ENCODE measurements at places on chromosomes 6 and 20. TPM values are rescaled to one million over a fixed set of nuclear protein-coding genes. Genes with fewer than 3 reads are reported as not detected.

GRCh38 chr6:62775427-62776022, 435.7 kb upstream of the FKBP1C start:
- DNase-seq = no peak
- H3K27me3 ChIP-seq = no peaks in the 10 kb centered on the region
- no peaks in the 10 kb centered on the region for H3K36me3 ChIP-seq
- no peak overlapping the region for H3K4me3 ChIP-seq
- H3K27ac ChIP-seq = no peak overlapping the region
- H3K4me1 ChIP-seq = no peaks in the 10 kb centered on the region

Gene SESN1
- total RNA-seq = 23.3 TPM

GRCh38 chr6:21026576-21027273, 492.5 kb downstream of the CDKAL1 start:
- no peak overlapping the region for H3K27ac ChIP-seq
- H3K4me1 ChIP-seq = no peaks in the 10 kb centered on the region
- DNase-seq = no peak
- H3K27me3 ChIP-seq = no peaks in the 10 kb centered on the region
- no peak overlapping the region for H3K4me3 ChIP-seq

Gene SYNDIG1
- total RNA-seq = not detected

GRCh38 chr6:8736156-8736895, 301.0 kb upstream of the SLC35B3 start:
- H3K4me3 ChIP-seq = no peak overlapping the region
- H3K36me3 ChIP-seq = no peaks in the 10 kb centered on the region
- no peak overlapping the region for H3K27ac ChIP-seq
- peaks cover 5% of the 10 kb centered on the region for H3K27me3 ChIP-seq

Gene OXT
- not detected for total RNA-seq

- no peaks in the 10 kb centered on the region for H3K27me3 ChIP-seq
- H3K4me3 ChIP-seq = peak overlapping the region; percentile 95
- peaks cover 25% of the 10 kb centered on the region for H3K4me1 ChIP-seq
These were observed 1.0 kb downstream of the PCIF1 start for GRCh38 chr20:45935416-45936046.

Gene BMP7
- total RNA-seq = not detected

Gene EPB41L1
- 2.2 TPM for total RNA-seq

DNA sequence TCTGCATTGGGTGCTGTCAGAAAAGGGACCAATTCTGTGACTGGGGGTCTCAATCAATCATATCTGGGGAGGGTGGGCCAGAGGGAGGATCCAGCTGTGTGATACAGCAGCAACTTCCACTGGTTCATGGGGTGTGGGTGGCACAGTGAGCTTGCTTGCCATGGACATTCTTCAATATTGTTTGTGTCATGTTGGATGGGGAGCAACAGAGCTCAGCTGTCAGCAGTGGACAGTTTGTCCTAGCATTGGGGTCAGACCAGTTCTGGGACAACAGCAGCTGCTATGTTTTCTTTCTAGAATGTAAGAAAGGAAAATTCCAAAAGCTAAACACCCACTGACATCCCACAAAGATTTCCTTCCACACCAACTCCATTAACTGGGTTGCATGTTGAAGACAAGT, 221.9 kb upstream of the CDH4 start:
- H3K27me3 ChIP-seq = no peaks in the 10 kb centered on the region
- H3K36me3 ChIP-seq = no peaks in the 10 kb centered on the region
- DNase-seq = no peak
- H3K4me1 ChIP-seq = no peaks in the 10 kb centered on the region
- H3K4me3 ChIP-seq = no peak overlapping the region

Gene WFDC6
- not detected for total RNA-seq

Gene OR12D2
- not detected for total RNA-seq

Gene VTA1
- 57.1 TPM for total RNA-seq

DNA sequence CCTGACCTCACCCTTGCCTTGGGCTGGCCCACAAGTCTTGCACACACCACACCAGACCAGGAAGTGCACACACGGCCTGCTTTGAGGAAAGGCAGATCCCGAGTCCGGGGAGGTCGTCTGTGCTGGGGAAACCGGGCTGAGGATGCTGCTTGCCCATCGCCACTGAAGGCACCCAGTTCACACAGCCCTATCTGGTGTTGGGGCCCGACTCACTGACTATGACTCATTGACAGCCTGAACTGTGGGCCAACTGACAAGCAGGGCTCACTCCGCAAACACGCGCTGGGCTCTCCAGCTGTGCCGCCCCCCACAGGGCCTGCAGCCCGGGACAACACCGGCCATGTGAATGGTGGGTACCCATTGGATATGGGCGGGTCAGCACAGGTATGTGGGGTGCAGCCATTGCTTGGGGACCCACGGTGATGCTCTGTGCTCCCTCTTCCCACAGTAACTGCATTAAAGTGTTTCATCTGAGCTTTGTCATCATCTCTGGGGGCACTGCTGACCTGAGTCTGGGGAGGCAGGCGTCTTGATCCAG, 1.6 kb downstream of the SAMD10 start:
- H3K36me3 ChIP-seq = peaks cover 28% of the 10 kb centered on the region
- peak; percentile 87 for DNase-seq
- H3K27ac ChIP-seq = peak overlapping the region; percentile 88
- no peaks in the 10 kb centered on the region for H3K27me3 ChIP-seq
- peak overlapping the region; percentile 76 for H3K4me3 ChIP-seq
- peaks cover 56% of the 10 kb centered on the region for H3K4me1 ChIP-seq

DNA sequence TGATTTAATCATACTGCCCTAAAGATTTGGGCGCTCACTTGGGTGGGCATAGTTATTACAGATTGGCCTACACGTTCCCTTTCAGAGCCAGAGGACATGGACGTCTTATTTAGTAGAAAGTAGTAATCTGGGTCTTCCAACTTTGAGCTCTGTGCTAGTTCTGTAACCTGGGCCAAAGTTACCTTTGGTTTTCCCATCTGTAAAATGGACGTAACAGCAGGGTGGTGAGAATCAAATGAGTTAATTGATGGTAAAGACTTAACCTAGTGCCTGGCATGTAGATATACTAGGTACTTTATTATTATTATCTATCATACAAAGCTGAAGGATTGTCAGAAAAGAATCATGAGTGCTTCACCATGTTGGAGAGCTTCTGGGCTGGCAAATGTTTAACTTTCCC, 74.8 kb downstream of the CDYL start:
- no peaks in the 10 kb centered on the region for H3K36me3 ChIP-seq
- DNase-seq = no peak
- H3K4me1 ChIP-seq = peaks cover 64% of the 10 kb centered on the region
- H3K27me3 ChIP-seq = no peaks in the 10 kb centered on the region
- no peak overlapping the region for H3K27ac ChIP-seq

DNA sequence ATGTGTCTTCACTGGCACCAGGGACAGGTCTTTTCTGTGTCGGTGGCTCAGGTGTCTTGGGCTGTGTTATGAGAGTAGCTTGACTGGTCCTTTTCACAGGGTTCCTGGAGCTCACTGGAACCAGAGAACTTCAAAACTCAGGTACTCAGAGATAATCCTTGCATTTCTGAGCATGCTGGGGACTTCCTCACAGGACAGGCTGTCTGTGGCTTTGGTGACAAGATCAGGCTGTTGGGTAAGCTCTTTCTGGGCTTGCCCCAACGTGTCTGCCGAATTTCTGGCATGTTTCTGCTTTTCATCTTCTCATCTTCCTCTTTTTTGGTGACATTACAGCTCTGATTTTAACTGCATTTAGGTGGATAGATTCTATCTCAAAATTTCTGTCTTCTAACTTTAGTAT, 270.0 kb downstream of the CDH26 start:
- no peak overlapping the region for H3K4me3 ChIP-seq
- no peaks in the 10 kb centered on the region for H3K4me1 ChIP-seq
- no peak overlapping the region for H3K27ac ChIP-seq
- no peaks in the 10 kb centered on the region for H3K36me3 ChIP-seq

GRCh38 chr6:7803214-7803613, 77.3 kb downstream of the BMP6 start:
- H3K4me3 ChIP-seq = no peak overlapping the region
- H3K27ac ChIP-seq = no peak overlapping the region
- H3K27me3 ChIP-seq = peaks cover 11% of the 10 kb centered on the region
- H3K36me3 ChIP-seq = no peaks in the 10 kb centered on the region
- peak; percentile 12 for DNase-seq

DNA sequence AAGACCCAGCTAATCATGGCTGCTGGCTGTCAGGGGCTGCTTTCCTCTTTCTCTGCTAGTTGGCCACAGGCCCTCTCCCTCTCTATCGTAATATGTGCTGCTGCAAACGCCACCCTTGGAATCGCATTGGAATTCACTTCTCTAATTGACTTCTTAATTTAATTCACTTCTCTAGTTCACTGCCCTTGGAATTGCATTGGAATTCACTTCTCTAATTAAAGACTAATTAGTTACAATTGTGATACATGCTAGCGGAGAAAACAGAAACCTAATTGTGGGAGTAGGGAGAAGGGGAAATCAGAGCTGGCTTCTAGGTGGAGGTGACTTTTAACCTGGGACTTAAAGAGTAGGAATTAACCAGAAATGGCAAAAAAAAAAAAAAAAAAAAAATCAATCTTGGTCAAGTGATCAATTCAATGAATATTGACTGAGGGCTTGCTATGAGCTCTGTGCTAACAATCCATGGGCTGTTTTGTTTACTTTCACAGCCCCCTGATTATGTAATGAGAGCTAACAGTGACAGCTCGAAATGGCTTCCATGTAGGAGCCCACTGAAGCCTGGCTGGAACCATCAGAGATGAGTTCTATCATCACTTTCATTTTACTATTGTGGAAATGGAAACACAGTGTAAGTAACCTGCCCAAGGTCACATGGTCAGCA, 11.3 kb downstream of the ZFP64 start:
- peaks cover 18% of the 10 kb centered on the region for H3K36me3 ChIP-seq
- H3K27me3 ChIP-seq = no peaks in the 10 kb centered on the region
- H3K27ac ChIP-seq = peak overlapping the region; percentile 89
- DNase-seq = no peak

Gene NOTCH4
- total RNA-seq = 1.2 TPM

GRCh38 chr20:44914924-44915323, 5.1 kb downstream of the PABPC1L start:
- H3K4me1 ChIP-seq = peaks cover 28% of the 10 kb centered on the region
- no peak overlapping the region for H3K4me3 ChIP-seq
- H3K36me3 ChIP-seq = peaks cover 46% of the 10 kb centered on the region

Gene SLC17A2
- total RNA-seq = not detected

Gene SIRPB2
- total RNA-seq = not detected

Gene SUMO4
- total RNA-seq = 4.7 TPM

Gene CGA
- total RNA-seq = not detected

Gene PYGB
- 26.1 TPM for total RNA-seq

Gene PI3
- not detected for total RNA-seq

Measured in activated CD8-positive, alpha-beta T cell treated with anti-CD3 and anti-CD28 coated beads for 36 hours (primary cell).